ENCODE measurements at places on chromosomes 3 and 15. TPM values are rescaled to one million over a fixed set of nuclear protein-coding genes. Genes with fewer than 3 reads are reported as not detected.

GRCh38 chr15:52113235-52113634 lies 660 bp upstream of the BCL2L10 start:
- no peak for DNase-seq

DNA sequence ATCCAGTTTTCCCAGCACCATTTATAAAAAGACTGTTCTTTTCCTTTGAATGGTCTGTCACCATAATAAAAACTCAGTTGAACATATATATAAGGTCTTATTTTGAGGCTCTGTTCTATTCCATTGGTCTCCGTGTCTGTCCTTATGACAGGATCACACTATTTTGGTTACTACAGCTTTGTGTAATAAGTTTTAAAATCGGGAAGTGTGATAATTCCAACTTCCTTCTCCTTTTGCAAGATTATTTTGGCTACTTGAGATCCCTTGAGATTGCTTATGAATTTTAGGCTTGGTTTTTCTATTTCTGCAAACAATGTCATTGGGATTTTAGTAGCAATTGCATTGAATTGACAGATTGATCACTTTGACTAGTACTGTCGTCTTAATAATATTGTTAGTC lies 35.7 kb downstream of the SACM1L start:
- DNase-seq, result no peak

GRCh38 chr3:94036909-94037507 lies 8.6 kb upstream of the STX19 start:
- no peak for DNase-seq

GRCh38 chr15:66108483-66109265 lies 144.9 kb downstream of the MEGF11 start:
- DNase-seq, result peak; percentile 48

CPA3 gene
- 47.9 TPM for total RNA-seq

- no peak for DNase-seq
Observed at GRCh38 chr3:185655426-185656320, 69.6 kb downstream of the SENP2 start.

DNA sequence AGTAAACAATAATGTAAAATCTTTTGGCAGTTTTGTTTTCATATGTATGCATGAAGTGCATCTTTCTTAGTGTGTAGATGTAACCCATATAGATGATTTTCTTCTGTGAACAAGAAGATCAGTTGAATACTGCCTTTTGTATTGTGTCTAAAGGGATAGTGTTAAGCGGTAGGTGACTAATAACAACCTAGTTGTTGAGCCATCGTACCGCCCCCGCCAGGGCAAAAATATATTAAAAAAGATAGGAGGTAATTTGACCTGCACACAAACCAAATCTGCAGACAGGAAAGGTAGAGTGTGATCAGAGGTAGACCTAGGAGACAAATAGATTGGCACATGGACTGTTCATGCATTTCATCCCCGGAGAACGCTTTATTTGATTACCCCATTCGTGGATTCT lies 3.3 kb upstream of the GMNC start:
- no peak for DNase-seq

DNA sequence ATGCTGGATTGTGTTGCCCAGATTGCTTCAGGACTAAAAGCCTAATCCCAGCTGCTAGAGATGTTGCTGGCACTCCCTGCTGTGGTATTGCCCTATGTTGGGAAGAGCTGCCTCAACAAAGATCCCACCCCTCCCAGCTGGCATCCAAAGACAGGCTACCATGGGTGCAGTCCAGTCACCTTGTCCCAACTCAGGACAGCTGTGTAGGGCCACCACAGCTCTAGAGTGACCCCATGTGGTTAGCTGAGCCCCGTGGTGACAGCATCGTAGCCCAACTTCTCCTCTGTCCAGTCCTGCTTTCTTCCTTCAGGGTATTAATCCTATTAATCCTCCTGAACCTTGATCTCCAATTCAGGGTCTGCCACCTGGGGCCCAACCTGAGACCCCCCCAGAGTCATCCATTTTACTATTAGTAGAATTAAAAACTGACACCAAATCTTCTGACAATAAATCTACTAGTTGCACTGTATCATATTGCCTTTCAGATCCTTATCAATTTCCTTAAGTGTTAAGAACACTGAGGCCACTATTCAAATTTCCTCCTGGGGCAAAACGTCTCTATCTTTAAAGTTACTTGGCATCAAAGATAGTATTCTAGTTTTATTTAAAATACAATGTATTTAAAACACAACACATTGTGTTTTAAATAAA lies 83.5 kb downstream of the AQP9 start:
- peak; percentile 24 for DNase-seq

- no peak for DNase-seq
Observed at GRCh38 chr3:18409266-18409665, 15.9 kb downstream of the SATB1 start.

GRCh38 chr3:132784502-132785025 lies 62.4 kb upstream of the NPHP3 start:
- no peak for DNase-seq

JAGN1 gene
- 30.3 TPM for total RNA-seq

PAQR9 gene
- 0.09 TPM for total RNA-seq

DNA sequence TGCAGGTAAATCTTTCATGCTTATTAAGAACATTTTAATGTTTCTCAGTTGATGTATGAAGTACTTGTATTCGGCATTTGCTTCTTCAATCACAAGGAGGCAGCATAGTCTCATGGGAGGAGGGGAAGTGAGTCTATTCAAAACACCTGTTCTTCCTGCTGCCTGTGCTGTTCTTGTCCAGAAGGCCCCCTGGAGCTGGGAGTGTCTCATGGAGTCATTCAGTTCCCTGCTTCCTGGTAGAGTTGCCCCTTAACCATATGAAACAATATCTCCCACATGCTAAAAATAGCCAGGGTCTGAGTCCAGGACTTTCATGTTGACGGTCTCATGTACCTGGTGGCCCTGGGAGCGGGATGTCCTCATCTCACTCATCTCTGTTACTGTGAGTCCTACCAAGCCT lies 15.5 kb upstream of the PPP1R2 start:
- peak; percentile 53 for DNase-seq

GRCh38 chr3:35596335-35596995 lies 42.9 kb upstream of the ARPP21 start:
- DNase-seq, result no peak

- DNase-seq, result peak; percentile 46
Observed at GRCh38 chr15:87477737-87478686, 778.5 kb downstream of the NTRK3 start.

GRCh38 chr3:104952146-104952972 lies 414.4 kb upstream of the ALCAM start:
- DNase-seq, result no peak

- no peak for DNase-seq
Observed at GRCh38 chr3:43423142-43423541, 136.8 kb downstream of the SNRK start.

PPM1L gene
- total RNA-seq, result 13.8 TPM

DNA sequence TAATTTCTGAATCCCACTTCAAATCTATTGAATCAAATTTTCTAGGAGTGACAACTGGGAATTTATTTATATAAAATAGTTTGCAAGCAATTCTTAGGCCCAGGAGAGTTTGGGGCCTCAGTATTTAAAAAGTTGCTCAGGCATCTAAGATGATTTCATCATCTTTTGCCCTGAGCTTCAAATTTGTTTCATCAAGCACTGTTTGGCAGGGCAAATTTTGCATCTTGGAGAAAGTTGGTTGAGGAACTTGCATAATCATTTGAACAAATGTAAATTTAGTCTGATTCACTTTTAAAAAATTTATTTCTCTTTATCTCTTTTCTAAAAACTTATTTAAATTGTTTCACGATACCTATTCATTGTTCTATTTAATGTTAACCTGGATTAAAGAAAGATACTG lies 702.8 kb downstream of the SI start:
- DNase-seq, result no peak

GRCh38 chr3:127630811-127631714 lies 2.1 kb downstream of the PODXL2 start:
- DNase-seq, result no peak

Data from kidney (tissue), 22 donors.